GM04504 (cell line): ENCODE measurements at places on chromosomes 12 and 14.
A peak's percentile ranks its signal among the peaks of the same experiment; 100 is the strongest.

DNA sequence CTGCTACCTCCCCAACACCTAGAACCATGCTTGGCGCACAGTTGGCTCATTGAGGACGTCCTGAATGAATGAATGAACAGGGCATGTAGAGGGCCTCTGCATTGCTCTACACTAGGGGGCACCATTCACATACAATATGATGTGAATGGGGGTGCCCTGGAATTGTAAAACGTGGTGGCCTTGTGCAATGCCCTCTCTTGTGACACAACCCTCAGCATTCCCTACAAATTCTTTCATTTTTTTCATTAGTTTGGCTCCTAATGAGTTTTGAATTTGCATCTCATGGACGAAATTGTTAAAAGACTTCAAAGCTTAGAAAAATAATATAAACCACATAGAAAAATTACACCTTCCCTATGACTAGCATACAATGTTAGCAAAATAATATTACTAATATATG, 2.3 kb upstream of the DIO2 start:
- peak; percentile 61 for DNase-seq

DNA sequence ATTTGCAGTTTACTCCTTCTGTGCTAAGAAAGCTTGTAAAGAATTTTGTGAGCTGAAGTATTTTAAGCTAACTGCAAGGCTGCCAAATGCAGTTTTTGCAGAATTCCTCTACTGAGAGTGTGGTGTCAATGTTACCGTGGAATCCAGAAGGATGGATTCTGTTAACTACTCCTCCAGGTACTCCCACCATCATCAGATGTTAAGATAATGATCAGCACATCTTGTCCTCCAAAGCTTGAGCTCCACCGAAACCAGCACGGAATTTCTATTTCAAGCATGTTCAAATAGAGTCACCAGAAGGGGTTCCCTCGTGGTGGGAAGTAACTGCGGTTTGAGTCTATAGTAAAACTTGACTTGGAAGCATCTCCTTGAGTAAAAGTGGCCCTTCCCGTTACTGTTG, 64.3 kb upstream of the CDKN3 start:
- DNase-seq: no peak

- DNase-seq: no peak
These were observed 4.1 kb upstream of the FAM222A start for GRCh38 chr12:109709401-109709991.

DNA sequence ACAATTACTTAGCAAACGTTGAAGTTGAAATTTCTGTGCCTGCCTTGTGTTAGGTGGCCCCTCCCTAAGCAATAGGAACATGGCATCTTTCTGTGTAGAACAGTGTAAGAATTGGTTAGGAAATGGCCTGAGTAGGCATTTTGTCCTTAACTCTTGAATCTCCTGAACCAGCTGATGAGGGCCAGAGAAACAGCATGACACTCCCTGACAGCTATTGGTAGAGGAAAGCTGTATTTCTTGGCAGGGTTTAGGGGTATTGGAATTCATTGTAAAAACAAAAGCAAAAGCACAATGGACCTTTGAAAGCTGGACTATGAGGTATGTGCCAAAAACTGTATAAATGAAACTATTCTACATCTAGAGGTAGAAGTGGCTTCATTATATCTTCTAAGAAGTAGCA, 40.6 kb upstream of the LRTM2 start:
- no peak for DNase-seq

DNA sequence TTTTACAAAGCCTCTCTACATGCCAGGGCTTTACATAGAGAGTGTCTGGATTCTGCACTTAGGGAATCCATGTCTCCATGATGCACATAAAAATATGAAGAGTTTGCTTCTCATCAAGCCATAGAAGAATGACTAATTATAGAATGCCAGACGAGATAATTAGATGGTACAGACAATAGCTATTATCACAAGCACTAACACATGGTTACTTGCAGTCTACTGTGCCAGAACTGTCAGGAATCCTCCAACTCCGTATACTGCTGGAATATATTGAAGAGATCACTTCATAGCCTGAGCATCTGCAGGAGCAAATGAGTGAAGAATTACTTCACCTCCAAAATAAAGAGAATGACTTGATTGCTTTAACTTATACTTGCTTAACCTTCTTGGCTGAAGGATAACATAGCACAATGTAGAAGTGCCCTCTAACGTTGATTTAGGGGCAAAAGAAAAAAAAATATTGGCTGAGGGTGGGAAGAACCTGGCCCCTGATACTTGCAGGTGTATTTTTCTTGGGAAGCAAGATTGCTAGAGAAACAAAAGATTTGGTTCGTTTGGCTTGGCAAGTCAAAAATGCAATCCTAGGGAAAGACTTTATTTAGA, 272.8 kb upstream of the FAR2 start:
- DNase-seq: no peak

GRCh38 chr12:100437038-100437841, 36.4 kb upstream of the NR1H4 start:
- no peak for DNase-seq

- DNase-seq: peak; percentile 61
These were observed 85.7 kb downstream of the BTG1 start for GRCh38 chr12:92059960-92060359.

GRCh38 chr14:94994245-94994644, 163.1 kb downstream of the DICER1 start:
- DNase-seq: no peak

DNA sequence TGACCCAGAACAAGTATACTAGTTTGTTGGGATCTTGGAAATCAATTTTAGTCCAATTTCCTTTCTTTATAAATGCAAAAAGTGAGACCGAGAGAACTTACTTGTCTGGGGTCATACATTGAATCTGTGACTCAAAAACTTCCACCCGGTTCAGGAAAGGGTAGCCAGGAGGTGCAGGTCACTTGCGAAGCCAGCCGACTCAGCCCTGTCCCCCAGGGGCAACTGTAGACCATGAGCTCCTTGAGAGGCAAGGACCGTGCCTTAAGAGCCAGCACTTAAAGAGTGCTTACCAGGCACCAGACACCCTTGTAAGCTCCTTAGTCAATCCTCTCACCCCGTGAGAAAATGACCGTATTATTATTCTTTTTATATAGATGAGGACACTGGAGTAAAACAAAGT, 505 bp upstream of the BCDIN3D start:
- DNase-seq: no peak
